Coronary artery (tissue), 2 donors: ENCODE measurements at places on chromosomes 16 and 17.

DNA sequence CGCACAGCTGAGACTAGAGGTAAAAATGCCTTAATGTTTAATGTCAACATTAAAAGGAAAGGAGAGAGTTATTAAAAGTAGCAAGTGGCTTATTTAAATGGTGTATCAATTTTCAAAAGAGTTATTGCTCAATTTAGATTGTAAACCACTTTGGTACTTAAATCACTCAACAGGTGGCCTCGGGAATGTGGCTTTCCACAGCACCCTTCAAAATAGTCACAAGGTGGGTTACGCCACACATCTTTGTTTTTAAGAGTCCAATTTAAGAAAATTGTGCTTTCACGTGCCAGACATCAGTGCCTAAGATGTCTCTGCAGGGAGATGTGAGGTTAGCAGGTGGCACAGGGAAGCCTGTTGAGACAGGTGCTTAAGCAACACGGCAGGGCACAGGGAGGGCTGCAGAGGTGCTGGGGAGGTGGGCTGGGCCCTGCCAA is 27.5 kb upstream of the ADCY7 start:
- no peak for DNase-seq

DNA sequence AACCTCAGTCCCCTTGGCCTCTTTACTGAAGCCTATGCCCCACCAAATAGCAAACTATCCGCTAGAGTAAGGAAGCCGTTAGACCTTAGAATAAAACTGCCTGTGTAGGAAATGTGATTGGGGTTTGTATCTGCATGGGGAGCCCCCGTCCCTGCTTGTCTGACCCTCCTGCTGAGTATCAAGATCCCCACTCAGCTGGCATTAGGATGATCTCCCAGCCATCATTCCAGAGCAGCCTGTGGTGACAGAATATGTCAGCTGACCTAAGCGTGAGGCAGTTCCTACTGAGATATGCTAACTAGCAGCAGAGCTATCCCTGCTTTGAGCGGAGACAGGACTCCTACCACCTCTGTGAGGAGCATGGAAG is 645 bp upstream of the GFOD2 start:
- DNase-seq = peak; percentile 71

DNA sequence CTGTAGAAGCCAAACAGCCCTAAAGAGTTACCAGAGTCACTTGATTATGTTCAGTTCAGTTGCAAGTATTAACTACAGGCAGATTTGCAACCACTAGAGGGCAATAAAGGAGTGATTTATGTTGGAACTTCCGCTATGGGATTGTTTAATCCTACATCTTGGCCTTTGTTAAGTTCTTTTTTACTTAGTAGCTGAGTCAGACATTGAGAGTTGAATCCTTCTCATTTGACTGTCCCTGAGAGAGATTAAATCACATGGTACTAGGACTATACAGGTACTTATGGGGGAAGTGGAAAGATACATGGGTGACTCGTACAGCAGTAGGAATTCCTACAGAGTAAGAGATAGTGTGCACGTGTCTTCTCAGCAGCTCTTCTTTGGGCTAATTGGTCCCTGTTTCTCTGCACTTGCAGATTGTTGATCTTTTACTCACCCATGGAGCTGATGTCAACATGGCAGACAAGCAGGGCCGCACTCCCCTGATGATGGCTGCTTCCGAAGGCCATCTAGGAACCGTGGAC is 40.3 kb downstream of the CYB561 start:
- DNase-seq = no peak

- DNase-seq = no peak
Measured at GRCh38 chr17:63696381-63696961, 3.5 kb downstream of the LIMD2 start.

DNA sequence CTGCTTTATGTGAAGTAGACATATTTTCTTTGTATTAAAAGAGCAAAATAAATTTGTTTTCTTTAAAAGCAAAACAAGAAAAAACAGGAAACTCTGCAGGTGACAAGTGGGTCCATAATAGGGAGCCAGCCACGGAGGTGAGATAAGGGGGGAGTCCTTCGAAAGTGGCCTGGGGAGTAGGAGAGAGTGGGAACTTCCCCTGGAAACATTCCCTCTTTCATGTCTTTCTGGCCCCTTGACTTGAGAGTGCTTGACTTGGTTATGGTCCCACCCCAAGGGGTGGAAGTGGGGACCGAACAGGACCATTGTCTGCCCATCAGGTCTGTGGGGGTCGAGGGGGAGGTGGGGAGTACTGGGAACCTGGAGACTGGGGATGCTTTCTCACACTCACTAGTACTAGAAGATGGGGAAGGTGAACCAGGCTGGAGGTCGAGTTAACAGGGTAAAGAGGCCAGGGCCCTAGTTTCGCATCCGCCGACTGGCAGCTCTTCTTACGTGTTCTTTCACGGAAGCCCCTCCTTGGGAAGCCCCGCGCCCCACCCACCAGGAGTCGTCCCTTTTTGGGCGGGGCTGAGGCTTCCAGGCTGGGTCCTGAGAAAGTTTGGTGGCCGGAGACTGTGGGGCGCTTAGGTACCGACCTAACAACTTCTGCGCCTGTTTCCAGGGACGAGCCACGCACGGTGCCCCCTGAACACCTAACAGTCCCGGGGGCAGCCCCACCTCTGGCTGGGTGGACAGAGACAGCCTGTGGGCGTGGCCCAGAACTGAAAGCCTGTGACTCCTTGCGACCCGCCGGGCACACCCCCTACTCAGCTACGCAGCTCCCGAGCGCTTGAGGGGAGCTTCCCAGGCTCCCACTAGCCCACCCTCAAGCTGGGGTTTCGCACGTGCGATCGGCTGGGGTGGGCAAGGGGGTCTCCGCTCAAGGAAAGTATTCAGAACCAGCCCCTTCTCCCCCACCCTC is 790 bp downstream of the TRADD start:
- peak; percentile 78 for DNase-seq

- DNase-seq = no peak
Measured at GRCh38 chr17:67386965-67387551, 10.0 kb downstream of the PITPNC1 start.

- DNase-seq = no peak
Measured at GRCh38 chr16:48157794-48158193, 2.0 kb upstream of the ABCC12 start.

DNA sequence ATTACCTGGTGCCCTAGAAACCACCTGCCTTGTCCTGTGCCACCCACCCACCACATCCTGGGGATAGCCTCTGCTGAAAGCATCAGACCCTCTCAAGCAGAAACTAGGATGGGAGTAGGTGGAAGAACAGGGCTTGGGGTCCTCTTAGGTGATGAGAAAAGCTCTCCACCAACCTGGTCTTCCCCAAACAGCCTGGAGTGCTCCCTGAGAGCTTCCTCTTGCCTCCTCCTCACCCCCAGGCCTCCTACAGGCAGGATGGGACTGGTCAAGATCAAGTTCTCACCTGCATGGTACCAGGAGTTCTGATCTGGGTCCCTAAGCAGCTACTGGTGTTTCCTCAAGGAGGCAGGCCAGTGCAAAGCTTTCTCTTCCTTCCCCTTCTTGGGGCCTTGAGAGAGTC is 15.4 kb downstream of the WNT9B start:
- no peak for DNase-seq

- no peak for DNase-seq
Measured at GRCh38 chr17:71145486-71145885, 975.3 kb upstream of the SOX9 start.

- no peak for DNase-seq
Measured at GRCh38 chr17:7293159-7293558, 1.3 kb downstream of the YBX2 start.

DNA sequence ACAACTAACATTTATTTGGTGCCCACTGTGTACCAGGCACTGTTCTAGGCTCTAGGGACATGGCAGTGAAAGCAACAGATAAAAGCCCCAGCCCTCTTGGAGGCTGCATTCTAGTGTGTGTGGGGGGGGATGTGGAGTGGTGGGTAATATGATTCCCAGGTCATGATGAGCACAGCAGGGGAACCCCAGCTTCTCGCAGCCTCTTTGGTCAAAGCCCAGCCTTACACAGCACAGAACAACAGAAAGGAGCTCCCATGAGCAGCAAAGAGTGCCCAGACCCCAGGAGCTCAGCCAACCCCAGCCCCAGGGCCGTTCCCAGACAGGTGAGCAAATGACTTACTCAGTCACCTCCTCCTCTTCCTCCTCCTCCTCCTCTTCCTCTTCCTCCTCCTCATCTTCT is 21.9 kb downstream of the CNGB1 start:
- DNase-seq = no peak
